Stimulated activated CD4-positive, alpha-beta T cell treated with anti-CD3 and anti-CD28 coated beads, Interleukin-1b, Interleukin-23, amount 100 ng/mL, for 1 hour (primary cell): ENCODE measurements at places on chromosomes 1 and 21.
A peak's percentile ranks its signal among the peaks of the same experiment; 100 is the strongest.

- DNase-seq = no peak
These were observed 10.8 kb upstream of the LSM10 start for GRCh38 chr1:36408479-36408878.

DNA sequence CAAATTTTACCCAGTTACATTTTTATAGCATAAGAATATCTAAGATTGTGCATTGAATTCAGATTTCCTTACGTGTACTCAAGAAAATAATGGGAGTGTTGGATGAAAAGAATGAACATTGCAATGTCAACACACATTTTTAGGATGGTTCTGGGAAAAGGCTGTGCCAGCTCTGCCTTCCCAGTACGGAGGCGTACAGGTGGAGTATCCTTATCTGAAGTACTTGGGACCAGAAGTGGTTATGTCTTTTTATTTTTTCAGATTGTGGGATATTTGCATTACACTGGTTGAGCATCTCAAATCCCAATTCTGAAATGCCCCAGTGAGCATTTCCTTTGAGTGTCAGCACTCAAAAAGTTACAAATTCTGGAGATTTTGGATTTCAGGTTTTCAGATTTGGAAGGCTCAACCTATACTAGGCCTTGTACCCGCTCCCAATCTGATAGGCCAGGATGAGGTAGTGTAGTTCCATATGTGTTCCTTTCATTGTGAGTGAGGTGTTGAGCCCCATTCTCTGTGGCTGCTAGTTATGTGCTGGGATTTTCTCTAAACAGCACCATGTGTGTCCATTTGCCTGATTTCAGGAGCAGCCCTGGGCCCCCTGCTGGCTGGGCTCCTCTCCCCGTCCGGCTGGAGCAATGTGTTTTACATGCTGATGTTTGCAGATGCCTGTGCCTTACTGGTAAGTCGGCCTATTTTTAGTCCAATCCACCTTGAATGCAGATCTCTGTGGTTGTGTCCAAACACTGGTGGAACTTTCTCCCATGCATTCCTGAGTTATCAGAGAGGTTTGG is 60.8 kb downstream of the SLC37A1 start:
- DNase-seq = no peak

- no peak for DNase-seq
These were observed 80.6 kb downstream of the CCDC185 start for GRCh38 chr1:223473601-223474344.

GRCh38 chr1:17196496-17197185 is 8.3 kb upstream of the PADI1 start:
- DNase-seq = no peak

GRCh38 chr1:248838357-248839167 is 538 bp downstream of the ZNF672 start:
- DNase-seq = peak; percentile 61

DNA sequence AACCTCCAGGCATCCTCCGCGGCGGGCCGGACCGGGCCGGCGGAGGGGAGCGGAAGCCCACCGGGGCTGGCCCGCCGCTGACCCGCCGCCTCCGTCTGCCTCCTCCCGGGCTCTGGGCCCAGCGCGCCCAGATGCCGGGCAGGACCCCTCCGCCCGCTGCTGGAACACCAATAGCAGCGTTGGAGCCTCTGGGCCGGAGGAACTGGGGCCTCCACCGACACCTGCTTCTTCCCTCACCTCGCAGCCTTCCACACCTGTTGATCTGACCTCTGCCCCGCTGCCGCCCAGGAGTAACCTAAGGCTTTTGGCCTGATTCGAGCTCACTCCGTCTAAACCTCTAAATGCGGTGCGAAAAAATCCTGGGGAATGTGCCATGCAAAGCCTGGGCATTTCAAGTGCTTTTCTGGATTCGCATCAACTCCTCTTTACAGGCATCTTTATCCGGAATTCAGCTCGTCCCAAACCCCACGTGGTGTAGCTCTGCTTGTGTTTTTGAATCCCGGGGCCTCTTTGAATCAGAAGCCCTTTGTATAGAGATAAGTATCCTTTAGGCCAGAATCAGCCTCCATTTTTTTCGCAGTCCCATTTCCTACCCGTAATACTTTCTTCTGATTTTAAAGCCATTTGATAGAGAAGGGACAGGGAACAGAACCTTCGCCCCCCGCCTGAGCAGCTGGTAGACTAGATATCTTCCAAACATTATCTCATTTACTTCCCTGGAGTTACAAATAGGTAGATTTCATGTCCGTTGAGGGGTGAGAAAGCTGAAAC is 680 bp upstream of the CNN3 start:
- DNase-seq = no peak

GRCh38 chr1:106995970-106996369 is 60.5 kb upstream of the PRMT6 start:
- DNase-seq = no peak

- DNase-seq = no peak
These were observed 365.8 kb upstream of the DPYD start for GRCh38 chr1:98286656-98287055.

DNA sequence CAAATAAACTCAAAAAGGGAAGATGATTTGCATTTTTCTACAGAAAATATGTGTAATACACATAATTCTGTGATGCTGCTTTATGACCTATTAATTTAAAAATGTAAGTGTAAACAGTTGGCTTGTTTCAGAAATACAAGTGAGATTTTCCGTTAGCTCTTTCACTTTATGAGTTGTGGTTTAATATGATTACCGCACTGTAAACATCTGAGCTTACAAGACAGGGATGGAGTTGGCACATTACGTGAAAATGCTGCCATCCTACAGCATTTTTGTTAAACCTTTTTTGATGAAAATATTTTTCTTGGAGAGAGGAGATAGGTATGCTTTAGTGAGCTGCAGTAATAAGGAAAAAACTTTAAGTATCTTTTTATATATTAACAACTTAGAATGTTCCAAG is 426.8 kb upstream of the ADAMTS5 start:
- DNase-seq = no peak

GRCh38 chr1:13570924-13571323 is 12.7 kb upstream of the PDPN start:
- no peak for DNase-seq
